ENCODE measurements at places on chromosomes 3 and 15.

DNA sequence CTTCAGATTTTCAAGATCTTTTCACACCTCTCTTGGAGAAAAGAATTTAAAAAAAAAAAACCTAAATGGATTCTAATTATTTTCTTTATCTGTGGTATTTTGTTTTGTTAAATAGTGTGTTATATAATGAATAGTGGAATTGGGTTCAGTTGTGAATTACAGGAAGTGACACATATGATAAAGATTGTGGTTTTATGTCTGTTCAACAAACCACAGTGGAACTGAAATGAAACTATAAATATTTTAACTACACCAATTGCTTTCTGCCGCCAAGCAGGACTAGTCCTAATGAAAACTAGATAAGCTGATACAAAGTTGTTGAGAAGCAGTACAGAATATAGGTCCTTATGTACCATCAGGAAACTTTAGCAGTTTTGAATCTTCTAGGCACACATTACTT is 121.6 kb downstream of the UBE2E2 start:
- no peak for DNase-seq

DNA sequence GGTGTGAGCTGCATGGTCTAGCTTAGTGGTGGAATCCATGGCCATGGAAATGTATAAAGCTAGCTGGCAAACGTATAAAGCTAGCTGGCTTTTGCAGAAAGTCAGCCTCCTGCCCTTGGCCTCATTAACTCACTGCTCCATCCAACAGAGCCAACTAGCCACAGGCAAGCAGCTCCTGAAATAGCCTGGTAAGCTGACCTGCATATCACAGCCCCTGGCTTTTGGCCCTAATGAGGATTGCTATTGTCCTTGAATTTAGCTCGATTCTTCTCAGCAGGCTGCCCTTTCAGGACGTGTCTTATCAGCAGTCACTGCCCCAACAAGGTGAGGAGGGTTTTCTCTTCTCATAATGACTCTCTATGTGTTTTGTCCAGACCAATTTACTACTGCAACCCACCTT is 446.8 kb downstream of the WDR72 start:
- no peak for DNase-seq

GRCh38 chr3:37558580-37558979 is 303.1 kb upstream of the CTDSPL start:
- DNase-seq: no peak

GRCh38 chr15:90479656-90480055 is 50.1 kb upstream of the CRTC3 start:
- DNase-seq: no peak

DNA sequence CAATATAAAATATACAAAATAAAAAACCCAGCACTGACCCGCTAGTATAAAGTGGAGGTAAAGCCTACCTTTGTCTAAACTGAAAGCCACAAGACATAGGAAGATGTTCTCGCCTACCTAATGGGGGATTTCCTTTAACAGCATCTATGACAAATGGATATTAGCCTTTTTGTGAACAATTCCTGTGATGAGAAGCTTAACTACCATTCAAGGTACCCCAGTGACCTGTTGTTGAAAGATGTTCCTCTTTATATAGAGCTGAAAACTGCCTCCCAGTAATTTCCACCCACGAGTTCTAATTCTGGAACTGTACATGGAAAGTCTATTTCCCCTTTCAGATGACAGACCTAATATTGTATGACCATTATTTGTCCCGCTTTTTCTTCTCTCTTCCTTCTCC is 109.8 kb upstream of the RASGRP1 start:
- DNase-seq: no peak

DNA sequence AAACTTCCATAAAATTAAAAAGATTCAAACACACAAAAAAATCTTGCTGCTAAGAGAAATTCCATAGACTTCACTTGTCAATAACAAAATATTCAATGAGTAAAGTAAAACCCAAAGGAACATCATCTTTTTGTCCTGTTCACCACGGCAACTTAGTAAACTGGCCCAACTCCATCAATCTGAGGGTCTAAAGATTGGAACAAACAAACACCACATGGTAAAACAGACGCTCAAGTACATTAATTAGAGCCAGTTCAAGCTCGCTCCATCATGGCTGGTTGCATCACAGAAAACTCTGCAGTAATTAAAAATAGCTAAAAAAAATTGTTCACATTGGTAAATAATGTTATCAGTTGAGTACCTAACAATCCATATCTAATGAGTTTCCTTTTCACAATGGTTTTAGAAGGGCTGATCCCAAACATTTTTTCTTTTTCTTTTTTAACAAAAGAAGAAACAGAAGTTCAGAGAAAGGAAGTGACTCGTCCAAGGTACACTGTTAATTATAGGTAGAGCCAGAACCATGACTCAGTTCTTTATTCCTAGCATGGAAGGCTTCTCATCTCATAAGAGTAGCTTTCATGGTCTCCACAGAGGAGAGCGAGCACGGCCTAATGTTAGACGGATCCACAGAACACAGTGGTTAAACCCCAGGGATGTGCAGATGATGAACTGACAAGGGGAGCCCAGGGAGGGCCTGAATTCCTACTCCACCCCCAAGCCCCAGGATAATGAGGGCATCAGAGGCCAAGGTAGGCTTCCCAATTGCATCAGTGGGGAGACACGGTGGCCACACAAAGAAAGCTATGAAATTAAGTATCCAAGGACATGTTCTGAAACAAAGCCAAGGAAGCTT is 79.2 kb upstream of the ARHGEF3 start:
- DNase-seq: no peak

GRCh38 chr15:60737217-60737616 is 258.3 kb upstream of the ICE2 start:
- no peak for DNase-seq

DNA sequence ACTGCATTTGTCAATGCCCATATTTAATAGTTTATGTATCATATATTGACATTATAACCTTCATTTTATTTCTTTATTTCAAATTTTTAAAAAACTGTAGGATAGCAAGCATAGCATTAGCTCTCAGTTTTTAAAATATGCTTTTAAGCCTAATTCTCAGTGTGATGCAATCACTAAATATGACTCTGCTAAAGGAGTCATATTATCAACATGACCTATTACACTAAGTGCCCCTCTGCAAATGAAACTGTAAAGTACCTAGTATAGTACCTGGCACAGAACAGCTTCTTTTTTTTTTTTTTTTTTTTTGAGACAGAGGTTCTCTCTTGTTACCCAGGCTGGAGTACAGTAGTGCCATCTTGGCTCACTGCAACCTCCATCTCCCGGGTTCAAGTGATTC is 179.4 kb upstream of the CGNL1 start:
- DNase-seq: no peak

GRCh38 chr3:194879126-194879877 is 193.6 kb downstream of the FAM43A start:
- DNase-seq: no peak

- peak; percentile 35 for DNase-seq
Observed at GRCh38 chr3:58608648-58609047, 31.5 kb upstream of the FAM107A start.

- DNase-seq: no peak
Observed at GRCh38 chr3:52845691-52846431, 11.0 kb upstream of the MUSTN1 start.

- DNase-seq: no peak
Observed at GRCh38 chr15:70494852-70495571, 268.3 kb downstream of the UACA start.

DNA sequence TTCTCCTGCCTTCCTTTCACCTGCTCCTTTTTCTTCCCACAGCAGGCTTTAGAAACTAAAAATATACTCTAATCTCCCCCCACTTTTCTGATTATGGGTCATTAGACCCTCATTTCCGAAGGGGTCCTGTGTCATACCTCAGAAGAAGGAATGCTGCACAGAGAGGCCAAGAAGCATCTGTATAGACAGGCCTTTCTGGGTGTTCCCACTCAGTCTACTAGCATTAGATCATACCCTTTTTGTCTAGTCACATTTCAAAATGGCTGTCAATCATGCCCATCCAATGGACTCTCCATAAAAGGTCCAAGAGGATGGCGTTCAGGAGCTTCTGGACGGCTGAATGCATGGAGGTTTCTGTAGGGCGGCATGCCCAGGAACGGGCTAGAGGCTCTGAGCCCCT is 192.2 kb downstream of the SUCLG2 start:
- DNase-seq: no peak

DNA sequence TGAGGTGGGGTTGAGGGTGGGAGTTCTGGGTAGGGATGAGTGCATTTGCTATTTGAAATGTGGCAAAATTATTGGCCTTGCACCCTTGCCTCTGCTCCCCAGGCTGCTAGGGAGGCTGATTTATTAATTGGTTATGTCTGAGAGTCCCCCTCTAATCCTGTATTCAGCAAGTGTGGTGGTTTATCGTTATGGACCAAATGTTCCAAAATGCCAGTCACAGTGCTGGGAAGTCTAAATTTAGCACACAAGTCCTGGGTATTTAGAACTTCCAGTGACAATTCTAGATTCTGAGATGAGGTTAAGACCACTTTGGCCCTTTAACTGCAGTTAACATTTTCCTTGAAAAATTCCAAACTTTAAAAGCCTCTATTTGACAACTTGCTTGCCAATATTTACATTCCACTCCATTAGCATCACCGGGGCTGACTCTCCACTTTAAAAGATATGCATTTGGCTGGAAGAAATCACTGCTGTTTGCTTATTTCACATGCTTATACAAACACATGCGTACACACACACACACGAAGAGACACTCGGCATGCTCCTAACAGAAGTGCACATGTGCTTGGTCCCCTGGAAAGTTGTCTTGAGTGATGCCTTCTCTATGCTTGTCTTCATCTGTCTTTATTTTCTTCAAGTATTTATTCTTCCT is 247.7 kb downstream of the IL20RB start:
- no peak for DNase-seq

DNA sequence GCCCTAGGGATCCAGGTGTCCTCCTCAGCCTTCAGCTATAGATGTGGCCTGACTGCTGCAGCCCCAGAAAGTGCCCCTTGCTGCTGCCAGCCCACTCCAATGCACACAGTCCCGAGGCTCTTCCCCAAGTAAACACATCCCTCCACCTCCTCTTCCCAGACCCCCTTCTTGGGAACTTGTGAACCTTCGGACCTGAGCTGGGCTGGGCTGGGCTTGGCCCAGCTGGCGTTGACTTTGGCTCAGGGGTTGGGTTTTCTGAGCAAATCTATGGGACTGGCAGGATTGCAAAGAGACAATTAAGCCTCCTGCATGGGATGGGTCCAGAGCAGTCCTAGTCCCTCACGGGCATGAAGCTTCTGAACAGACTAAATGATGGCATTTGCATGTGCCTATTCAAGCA is 14.7 kb downstream of the VIPR1 start:
- DNase-seq: no peak

- DNase-seq: no peak
Observed at GRCh38 chr3:82000773-82001172, 239.3 kb upstream of the GBE1 start.

GRCh38 chr3:113832477-113833164 is 6.0 kb upstream of the GRAMD1C start:
- no peak for DNase-seq

Measured in hippocampal formation (tissue), 2 donors.